ENCODE measurements at places on chromosomes 16 and 17. TPM values are rescaled to one million over a fixed set of nuclear protein-coding genes. Genes with fewer than 3 reads are reported as not detected.

GRCh38 chr17:1177016-1177700 lies 2.6 kb downstream of the ABR start:
- DNase-seq: no peak

DNA sequence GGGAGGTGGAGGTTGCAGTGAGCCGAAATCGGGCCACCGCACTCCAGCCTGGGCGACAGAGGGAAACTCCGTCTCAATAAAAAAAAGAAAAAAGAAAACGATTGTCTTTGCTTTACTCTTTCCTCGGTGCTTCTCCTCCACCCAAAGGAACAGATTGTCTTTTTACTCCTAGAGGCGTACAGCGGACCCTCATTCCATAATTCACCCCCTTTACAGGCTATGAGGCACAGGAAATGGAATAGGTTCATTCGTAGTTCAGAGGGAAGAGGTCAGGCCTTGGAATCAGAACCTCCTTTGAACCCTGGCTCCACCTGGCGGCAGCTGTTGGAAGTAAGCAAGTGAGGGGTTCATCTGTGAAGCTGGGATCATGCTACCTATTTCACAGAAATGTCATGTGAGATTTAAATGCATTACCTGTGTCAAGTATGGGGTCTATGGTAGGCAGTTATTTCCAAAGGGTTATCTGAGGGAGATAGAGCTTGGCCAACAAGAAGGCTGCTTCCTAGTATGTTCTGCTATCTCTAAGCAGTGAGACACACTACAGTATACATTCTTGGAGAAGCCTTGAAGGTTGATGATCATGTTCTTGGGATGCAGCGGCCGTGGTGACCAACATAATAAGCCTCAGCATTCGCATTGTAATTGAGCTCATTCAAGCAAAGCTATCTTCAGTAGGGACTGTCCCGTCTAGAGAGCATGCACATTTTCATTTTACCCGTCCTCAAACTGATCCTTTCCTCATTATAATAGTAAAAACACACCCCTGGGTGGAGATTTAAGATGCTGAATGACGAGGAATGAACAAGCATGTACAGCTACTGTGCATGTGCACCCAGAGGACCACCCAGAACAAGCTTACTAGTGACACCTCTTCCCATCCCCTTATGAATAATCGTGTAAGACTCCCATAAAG lies 18.7 kb upstream of the ZNF689 start:
- peak; percentile 90 for DNase-seq

SLC38A10 gene
- total RNA-seq: 56.0 TPM

DNA sequence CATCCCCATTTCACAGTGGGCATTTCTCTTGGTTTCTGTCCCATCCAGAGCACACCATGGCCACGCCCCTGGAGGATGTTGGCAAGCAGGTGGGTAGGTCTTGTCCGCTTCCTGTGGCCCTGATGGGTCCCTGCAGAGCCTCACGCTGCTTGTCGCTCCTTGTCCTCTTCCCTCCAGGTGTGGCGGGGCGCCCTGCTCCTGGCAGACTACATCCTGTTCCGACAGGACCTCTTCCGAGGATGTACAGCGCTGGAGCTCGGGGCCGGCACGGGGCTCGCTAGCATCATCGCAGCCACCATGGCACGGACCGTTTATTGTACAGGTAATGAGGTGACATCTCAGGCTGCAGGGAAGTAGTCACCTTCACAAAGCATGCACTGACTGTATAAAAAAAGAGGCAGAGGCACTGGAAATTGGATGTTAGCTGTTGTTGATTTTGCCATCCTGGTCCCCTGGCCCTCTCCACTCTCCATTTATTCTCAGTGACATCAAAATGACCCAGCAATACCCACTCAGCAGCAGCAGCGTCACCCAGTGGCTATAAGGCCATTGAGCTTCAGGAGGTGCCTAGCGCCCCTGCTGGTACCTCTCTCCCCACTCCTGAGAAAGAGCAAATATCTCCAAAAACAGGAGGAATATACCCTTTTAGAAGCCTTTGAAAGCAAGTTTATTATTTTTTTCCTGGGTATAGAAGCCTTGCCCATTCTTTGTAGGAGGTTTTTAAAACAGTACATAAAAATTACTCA lies 13.7 kb downstream of the METTL22 start:
- no peak for DNase-seq

CTF1 gene
- total RNA-seq: 4.7 TPM

- DNase-seq: peak; percentile 74
Measured at GRCh38 chr16:4052801-4053293, 63.4 kb downstream of the ADCY9 start.

DNA sequence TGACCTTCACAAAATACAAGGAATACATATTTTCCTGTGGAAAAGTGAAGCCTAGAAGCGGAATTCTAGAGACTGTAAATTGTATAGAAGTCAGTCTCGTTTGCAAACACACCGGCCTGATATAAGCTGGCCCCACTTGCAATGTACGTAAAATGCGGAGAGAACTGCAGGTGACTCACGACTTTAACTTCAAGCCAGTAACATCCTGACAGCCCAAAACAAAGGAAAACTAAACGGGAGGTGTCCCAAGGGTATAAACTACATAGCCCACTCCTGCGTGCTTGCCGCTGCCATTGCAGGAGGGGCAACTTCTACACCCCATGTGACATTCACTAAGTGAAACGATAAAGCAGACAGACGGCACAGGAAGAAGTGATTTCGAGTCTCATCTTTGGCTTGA lies 101.6 kb downstream of the CYTH1 start:
- DNase-seq: no peak

DNA sequence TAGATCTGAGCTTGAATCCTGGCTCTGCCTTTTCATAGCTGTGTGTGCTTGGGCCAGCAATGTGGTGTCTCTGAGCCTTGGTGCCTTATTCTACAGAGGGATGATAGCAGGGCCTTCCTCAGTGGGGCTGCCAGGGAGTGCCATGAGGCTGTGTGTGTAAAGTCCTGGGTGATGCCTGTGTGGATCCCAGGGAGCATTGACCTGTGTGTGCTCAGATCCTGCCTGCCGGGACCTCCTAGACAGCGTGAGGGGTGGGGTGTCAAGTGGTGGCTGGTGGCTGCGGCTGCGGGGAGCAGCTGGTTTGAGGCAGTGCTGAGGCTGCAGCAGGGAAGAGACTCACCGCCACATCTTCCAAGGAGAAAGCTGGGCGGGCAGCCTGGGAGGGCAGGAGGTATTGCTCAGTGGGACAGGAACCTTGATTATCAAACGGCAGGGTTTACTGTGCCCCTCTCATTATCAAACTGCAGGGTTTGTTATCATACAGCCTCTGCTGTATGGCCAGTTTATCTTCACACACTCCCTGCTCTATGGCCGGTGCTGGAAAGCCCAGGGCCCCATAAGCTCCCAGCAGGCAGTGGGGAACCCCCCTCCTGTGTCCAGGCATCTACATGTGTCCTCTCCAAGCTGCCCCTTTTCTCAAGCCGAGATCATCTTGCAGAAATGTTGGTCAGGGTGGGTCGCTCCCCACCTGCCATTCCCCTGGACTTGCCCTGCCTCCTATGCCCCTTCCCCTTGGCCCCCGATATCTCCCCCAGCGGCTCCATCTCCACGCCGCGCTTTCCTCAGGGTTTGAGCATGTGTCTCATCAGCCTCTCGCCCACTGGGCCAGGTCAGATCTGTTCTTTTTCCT lies 3.1 kb upstream of the ADCY7 start:
- DNase-seq: no peak

DNA sequence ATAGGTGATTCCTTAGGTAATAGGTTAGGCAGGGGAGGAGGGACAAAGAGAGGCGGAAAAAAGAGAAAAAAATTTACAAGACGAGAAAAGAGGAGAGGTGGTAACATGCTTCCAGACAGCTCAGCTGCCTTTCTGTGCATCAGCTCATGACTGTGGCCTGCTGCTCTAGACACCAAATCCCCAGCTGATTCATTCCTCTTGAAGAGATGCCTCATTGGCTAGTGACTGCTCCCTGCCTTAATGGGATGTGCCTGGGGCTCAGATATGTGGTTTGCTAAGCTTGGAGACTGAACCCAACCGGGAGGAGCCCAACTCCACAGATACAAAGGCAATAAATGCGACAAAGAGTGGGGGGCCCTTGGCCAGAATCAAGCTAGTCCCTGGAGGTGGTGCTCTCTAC lies 105.9 kb upstream of the FAM20A start:
- DNase-seq: no peak

NUP93 gene
- total RNA-seq: 58.5 TPM

CCL17 gene
- total RNA-seq: not detected

SGSH gene
- 27.5 TPM for total RNA-seq

RNPS1 gene
- total RNA-seq: 92.0 TPM

All from lung (tissue), 17 donors.